Kidney (tissue), 22 donors: ENCODE measurements at places on chromosomes 7 and 10.

DNA sequence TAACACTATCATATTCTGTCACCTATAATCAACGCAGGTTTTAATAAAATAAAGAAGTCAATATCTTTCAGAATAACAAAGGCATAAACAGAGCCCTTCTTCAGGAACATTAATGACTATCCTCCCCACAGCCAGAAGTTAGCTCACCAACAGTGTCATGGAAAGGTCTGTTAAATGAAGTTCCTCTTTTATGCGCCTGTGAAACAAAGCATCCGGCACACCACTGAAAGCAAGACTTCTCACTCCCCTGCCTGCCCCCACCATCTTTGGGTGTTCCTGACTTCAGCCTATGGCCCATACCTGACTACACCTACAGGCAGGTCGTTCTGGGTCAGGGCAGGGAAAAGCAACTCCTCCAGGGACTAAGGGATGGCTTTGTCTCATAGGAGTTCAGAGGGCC, 205.4 kb downstream of the FANK1 start:
- no peak for DNase-seq

GRCh38 chr10:106136175-106136574, 1028.3 kb downstream of the SORCS1 start:
- no peak for DNase-seq

DNA sequence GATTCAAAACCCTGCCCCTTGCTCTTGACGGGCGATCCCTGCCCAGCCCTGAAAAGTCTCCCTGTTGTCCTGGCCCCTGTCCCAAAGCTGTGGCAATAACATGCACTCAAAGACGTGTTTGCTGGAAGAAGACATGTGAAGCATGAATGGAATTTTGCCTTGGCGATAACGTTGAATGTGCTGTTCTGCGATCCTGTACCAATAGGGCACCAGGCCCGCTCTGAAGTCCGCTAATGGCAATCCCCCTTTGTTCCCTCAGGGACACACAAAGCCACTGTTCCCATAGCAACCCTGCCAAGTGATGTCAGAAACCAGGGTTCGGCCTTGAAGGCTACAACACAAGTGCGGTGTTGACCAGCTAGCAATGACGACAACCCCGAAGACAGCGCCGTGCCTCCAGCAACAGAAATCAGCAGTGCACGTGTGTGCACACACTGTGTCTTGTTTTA, 284.6 kb downstream of the KLF6 start:
- DNase-seq: peak; percentile 66

DNA sequence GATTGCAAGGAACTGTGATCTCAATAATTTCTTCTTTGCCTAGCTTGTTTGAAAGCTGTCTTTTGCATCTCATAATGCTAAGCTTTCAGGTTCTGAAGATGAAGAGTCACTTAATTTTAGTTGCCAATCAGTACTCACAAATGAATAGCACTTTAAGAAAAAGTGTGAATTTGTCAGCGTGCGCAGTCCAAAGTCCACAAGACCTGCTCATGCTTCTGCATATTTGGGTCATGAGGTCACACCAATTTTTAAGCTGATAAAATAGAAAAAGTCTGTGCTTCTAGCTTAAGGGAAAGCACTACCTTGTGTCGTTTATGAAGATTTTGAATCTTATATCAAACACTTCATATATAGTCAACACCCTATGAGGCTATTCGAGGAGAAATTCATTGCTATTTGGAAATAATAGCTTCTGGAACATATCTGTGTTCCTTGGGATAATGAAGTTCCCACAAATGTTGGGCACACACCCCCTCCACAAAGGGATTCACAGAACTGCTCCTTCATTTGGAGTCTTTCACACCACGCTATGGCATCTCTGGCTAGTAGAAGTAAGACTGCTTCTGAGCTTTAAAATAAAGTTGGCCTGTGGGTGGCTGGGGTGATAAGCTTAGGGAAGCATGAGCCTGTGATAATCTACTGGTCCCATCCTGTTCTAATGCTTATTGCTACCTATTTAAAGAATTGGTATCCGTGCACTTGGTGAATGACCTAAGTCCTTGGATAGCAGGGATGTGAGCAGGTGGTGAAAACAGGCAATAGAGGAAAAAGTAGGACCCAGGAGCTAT, 33.3 kb downstream of the A1CF start:
- no peak for DNase-seq

GRCh38 chr10:126902157-126902556, 3.1 kb upstream of the DOCK1 start:
- DNase-seq: no peak

- no peak for DNase-seq
These were observed 131.1 kb downstream of the KCND2 start for GRCh38 chr7:120404042-120404441.

- peak; percentile 15 for DNase-seq
These were observed 63.7 kb downstream of the TRUB1 start for GRCh38 chr10:115001506-115002381.

GRCh38 chr7:50324113-50324512, 19.6 kb downstream of the IKZF1 start:
- DNase-seq: no peak

- no peak for DNase-seq
These were observed 86.3 kb upstream of the FAM171A1 start for GRCh38 chr10:15457382-15457781.

GRCh38 chr10:100890673-100891317, 22.0 kb upstream of the SLF2 start:
- no peak for DNase-seq

GRCh38 chr7:29518616-29519015, 45.0 kb upstream of the PRR15 start:
- DNase-seq: no peak

- peak; percentile 29 for DNase-seq
These were observed 1.3 kb downstream of the ITPRIP start for GRCh38 chr10:104336821-104337467.

DNA sequence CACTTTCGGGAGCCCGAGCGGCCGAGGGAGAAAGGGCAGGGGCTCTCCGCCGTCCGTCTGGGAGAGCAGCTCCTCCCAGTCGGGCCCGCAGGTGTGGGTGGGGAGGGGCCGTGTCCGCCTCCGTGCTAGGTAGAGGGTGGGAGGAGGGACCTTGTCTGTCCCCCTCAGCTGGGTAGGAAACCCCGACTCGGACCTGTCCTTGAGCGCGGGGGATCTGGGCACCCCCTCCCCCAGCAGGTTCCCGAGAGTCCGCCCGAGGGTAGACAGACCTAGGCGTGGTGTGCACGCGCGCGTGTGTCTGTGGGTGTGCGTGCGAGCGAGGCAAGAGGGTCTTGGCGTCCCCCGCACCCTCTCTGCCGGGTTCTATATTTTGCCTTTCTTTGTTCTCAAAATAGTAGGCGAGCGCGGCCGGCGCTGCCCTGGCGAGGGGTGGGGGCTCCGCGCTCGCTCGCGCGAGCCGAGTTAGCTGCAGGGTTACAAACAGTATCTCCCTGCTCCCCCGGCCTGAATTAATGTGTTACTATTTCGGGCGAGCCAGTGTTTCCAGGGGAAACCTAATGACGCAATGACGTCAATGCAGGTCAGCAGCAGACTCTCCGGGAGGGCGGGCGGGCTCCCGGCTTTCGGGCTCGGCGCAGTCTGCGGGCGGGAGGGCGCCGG, 73.9 kb upstream of the LEP start:
- DNase-seq: peak; percentile 86

- no peak for DNase-seq
These were observed 23.2 kb downstream of the GPR141 start for GRCh38 chr7:37706804-37707203.

DNA sequence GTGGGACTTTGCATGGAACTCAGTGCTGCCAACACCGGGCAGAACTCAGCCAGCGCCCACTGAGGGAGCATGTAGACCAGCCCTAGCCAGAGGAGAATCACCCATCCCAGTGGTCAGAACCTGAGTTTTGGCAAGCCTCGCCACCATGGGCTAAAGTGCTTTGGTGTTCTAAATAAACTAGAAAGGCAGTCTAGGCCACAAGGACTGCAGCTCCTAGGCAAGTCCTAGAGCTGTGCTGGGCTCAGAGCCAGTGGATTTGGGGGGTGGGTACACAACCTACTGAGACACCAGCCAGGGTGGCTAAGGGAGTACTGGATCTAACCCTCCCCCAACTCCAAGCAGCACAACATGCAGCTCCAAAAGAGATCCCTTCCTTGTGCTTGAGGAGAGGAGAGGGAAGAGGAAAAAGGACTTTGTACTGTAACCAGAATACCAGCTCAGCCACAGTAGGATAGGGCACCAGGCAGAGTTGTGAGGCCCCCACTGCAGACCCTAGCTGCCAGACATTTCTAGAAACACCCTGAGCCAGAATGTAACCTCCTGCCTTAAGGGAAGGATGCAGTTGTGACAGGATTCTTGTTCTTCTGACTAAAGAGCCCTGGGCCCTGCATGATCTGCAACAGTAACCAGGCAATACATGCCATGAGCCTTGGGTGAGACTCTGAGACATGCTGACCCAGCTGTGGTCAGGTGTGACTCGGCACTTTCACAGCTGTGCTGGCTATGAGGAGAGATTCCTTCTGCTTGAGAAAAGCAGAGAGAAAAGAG, 24.4 kb downstream of the GSDME start:
- DNase-seq: no peak

- no peak for DNase-seq
These were observed 137.1 kb downstream of the SLC25A13 start for GRCh38 chr7:96184783-96185182.

DNA sequence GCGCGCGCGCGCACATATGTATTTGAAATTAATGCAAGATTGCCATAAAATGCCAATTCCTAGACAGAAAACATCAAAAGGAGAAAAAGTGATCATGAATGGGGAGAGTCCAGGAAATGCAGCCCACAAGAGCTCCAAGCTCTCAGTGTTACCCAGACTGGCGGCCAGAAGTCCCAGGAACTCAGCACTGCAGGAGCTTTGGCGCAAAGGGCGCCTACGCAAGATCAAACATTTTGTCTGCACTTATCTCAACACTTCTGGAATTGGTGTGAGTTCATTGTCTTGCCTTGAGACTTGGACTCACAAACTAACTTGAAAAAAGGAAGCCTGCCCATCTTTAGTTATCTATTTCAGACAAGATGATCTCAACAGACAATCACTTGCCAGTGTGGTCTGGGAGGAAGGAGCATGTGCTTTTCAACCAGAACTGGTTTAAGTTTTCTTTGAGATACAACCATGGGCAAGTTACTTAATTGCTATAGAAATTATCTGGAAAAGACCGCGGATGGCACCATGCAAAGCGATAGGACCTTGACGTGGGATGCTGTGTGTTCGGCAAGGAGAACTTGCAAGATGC, 77.2 kb downstream of the KIAA1549 start:
- no peak for DNase-seq

DNA sequence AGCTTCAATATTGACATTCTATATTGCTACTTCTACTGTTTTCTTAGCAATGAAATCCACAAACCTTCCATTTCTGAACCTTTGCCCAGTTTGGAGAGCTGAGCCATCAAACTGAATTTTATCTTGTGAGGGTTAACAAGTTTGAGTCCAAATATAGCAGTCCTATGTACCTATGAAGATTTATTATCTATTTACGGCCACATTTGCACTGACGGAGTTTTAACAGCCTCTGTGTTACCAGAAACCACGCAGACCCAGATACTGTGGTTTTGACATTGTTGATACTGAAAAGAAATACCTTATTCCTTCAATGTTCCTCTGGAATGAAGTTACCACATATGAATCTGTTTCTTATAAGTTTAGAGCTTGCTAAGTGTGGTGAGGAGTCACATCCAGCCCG, 172.6 kb downstream of the FGFR2 start:
- no peak for DNase-seq

DNA sequence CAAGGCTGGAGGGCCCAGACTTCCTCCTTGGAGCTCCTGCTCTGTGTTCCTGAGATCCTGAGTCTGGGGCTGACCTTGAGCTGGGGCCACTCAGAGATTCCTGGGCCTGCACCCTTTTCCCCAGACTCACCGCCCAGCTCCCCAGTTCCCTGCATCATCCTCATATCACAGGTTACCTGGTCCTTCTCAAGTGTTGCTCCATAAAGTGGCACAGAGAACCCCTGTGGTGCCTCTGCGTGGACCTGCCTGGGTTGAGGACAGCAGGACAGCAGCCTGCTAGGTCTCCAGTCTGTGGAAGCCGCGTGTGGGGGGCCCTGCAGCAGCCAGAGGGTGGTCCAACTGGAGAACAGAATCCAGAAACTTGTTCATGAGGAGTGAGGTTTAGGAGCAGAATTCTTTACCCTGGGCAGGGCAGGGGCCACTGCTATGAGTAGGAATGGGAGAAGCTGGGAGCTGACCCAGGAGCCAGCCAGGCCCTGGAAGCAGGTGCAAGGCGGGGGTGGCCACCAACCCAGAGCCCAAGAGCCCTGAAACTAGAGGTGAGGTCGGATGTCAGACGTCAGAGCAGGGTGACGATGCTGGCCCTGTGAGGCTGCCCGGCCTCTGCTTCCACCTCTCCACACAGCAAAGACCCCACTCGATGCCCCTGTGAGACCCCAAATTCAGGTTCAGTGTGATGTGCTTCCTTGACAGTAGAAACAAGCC, 299.4 kb downstream of the TCERG1L start:
- no peak for DNase-seq

- no peak for DNase-seq
These were observed 1.5 kb upstream of the ELFN1 start for GRCh38 chr7:1668396-1669063.

GRCh38 chr7:123917878-123918277, 7.2 kb upstream of the SPAM1 start:
- DNase-seq: no peak

DNA sequence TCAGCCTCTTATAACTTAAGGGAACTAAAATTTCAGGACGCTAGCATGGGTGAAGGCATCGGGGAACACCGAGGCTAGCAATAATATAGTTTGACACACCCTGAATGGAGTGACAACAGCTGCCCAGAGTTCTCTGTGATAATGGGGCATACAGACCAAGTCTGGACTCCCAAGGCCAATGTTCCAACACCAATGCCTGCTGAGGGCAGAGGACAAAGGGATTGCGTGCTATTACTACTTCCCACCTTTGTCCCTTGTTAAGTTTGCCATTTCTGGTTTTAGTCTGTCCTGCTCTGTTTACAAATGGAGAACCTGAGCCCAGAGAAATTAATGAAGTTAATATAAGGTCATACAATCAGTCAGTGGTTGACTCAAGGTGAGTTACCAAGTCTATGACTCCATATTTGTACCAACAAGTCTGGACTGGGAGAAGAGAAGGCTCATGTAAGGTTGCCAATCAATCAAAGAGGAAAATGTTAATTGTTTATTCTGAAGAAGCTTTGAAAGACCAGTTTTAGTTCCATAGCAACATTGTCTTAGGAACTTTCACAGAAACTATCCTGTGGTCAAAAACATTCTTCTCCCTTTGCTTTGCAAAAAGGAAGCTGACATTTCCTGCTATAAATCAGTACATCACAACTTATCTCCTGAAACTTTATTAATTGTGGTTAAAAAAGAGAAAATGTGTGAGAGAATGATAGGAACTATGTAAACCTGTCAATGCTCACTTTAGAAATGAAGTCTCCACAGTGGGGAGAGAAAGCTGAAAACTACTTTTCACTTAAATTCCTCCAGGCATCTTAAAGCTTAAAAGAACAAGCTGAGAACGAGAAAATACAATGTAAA, 74.5 kb downstream of the CCDC6 start:
- no peak for DNase-seq

GRCh38 chr7:64687249-64687648, 21.3 kb downstream of the ZNF107 start:
- DNase-seq: no peak

GRCh38 chr10:34815185-34816084, at the start of gene PARD3:
PARD3 (minus strand) TSS chr10:34815296; CDS start chr10:34814995, 301 bp downstream.
- DNase-seq: peak; percentile 88
